ENCODE measurements at places on chromosomes 5 and 9.

- DNase-seq, result no peak
These were observed 56.7 kb downstream of the UBE2QL1 start for GRCh38 chr5:6505416-6505755.

- no peak for DNase-seq
These were observed 174.5 kb upstream of the KLF9 start for GRCh38 chr9:70588999-70589398.

DNA sequence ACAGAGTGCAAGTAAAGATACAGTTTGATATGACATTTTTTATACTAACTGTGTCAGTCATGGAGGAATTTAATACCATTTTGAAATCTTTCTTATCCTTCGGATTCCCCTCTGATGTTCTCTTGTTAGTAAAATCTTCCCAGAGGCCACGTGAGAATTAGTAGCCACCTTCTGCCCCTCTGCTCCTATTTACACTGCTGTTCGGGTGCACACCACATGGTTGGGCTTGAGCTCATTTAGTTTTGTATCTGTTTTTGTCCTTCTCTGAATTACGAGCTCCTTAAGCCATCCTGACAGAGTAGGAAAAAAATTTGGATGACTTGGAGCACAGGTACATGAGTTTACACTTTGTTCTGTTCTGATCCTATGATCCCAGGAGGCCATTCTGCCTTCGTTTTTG, 109.7 kb downstream of the SV2C start:
- no peak for DNase-seq

- no peak for DNase-seq
These were observed 293.2 kb upstream of the KLF4 start for GRCh38 chr9:107782789-107783188.

GRCh38 chr5:112684121-112684520, 53.6 kb upstream of the APC start:
- no peak for DNase-seq

GRCh38 chr5:17157294-17157693, 60.1 kb upstream of the BASP1 start:
- no peak for DNase-seq

DNA sequence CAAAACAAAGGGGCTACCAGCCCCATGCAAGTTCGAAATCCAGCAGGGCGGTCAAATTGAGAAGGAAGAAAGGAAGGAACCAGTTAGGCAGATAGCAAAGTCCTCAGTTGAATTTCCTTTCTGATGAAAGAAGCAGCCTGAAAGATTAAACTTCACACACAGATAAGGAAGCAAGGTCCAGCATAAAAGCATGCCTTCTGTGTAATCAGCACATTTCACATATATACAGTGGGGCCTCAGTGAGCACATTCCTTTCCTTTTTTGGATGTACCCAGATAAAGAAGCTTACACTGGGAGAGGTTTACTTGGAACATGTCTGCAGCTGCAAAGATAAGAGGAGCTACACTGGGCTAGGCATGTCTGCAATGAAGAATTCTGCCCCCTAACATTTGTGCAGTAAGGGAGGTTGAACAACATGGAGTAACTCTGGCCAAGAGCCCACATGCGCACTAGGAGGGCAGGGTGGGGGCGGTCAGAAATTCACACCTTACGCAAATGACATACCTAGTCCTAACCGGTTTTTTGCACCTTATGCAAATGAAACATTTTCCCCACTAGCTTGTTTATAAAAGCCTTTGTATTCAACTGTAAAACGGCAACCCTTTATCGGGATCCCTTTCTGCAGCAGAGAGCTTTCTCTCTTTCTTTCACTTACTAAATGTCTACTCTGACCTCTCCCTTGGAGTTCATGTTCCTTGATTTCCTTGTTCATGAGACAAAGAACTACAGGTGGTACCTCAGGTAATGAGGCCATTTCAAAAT, 149.7 kb upstream of the FBXL17 start:
- DNase-seq, result no peak

- DNase-seq, result no peak
These were observed 42.9 kb upstream of the AFAP1L1 start for GRCh38 chr5:149228618-149229297.

DNA sequence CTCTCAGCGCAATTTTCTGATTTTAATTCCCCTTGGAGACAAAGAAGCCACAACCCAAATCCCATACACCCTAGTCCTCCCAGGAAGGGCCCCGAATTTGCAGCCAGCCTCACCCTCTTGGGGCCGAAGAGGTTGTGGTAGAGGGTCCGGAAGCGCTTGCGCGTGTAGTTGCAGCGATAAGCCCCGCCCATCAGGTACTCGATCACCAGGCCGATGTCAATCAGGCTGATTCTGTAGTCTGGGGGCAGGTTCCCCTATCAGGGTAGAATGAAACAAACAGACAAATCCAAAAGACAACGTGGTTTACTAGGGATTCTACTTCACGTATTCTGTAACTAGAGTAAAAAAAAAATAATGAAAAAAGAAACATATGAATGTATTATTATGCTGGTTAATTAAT, 210.6 kb upstream of the KLF9 start:
- no peak for DNase-seq

- no peak for DNase-seq
These were observed 39.0 kb downstream of the TRIP13 start for GRCh38 chr5:931570-932145.

DNA sequence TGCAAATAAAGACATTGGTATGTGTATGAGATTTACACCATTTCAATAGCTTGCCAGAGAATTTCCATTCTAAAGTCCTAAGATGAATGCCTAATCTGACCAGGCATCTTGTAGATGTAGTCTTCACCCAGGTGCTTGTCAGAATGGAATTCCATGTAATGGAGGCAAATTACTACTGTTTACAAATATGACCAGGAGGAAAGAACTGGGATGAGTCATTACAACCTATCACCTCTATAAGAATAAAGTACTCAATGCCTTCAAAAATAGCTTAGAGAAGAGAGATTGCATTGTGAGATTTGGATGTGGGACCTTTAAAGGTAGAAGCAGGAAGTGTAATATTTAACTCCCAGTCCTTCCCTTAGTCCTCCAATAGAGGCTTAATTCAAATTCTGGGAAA, 507.0 kb upstream of the PTGER4 start:
- DNase-seq, result no peak

DNA sequence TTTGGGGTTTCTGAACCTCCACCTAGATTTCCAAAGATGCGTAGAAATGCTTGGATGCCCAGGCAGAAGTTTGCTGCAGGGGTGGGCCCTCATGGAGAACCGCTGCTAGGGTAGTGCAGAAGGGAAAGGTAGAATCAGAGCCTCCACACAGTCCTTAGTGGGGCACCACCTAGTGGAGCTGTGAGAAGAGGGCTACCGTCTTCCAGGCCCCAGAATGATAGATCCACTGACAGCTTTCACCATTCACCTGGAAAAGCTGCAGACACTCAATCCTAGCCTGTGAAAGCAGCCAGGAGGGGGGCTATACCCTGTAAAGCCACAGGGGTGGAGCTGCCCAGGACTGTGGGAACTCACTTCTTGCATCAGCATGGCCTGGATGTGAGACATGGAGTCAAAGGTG, 13.3 kb upstream of the HSDL2 start:
- no peak for DNase-seq

DNA sequence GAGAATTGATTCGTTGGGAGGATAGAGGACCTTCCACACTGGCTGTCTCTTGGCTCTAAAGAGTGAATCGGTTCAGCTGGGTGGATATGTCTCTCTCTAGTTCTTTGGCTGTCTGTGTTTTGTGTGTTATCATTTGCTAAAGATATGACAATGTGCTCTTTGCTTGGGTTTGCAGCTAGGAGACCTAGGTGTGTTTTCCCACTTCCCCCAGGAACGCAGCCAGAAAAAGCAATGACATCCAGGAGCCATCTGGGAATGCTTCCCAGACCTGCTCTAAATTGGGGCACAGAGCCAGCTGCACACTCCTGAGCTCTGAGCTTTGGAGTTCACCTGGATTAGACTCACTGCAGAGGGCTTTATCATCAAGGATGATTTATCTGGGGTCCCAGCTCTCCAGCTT, 12.8 kb upstream of the PDZD2 start:
- DNase-seq, result no peak

DNA sequence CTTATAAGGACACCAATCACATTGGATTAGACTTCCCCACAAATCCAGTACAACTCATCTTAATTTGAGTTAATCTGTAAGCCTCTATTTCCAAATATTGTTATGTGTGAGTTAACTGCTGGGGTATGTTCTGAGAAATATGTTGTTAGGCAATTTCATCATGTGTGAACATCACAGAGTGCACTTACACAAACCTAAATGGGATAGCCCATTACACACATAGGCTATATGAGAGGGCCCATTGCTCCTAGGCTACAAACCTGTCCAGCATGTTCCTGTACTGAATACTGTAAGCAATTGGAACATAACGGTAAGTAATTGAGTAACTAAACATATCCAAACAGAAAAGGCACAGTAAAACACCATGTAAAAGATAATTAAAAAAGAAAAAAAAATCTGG, 19.1 kb upstream of the ARSI start:
- no peak for DNase-seq

DNA sequence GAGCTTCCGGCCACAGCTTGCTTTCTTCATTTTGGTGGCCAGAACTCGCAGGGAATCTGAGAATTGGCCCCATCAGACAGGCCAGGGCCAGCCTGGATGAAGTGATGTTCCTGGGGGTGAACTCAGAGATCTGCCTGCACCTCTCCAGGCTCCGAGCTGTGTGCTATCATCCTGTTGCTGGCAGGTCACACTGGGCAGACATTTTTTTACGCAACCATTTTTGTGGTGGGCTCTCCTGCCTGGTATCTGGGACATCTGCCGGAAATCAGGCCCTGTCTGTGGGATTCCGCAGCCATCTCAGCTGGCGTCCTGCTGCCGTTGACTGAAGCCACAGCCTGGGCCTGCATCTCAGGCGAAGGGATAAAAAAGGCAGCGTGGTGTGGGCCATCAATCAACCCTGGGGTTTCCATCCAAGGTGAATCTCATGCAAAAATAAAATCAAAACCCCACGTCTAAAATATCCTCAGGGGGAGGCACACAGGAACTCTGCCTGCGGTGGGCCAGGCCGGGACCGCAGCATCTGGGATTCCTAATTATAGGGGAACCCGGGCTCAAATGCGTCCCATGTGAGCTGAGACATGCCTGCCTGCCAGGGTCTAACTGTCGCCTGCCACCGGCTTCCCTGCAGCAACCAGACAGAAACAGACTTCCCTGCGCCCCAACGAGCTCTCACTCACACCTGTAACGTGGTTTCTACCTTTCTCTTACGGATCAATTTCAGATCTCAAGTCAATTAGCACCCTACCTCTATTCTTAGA, 174.3 kb downstream of the SYK start:
- DNase-seq, result no peak

- no peak for DNase-seq
These were observed 69.4 kb downstream of the HMCN2 start for GRCh38 chr9:130334915-130335314.

- no peak for DNase-seq
These were observed 137.6 kb downstream of the CCDC192 start for GRCh38 chr5:127840809-127841208.

DNA sequence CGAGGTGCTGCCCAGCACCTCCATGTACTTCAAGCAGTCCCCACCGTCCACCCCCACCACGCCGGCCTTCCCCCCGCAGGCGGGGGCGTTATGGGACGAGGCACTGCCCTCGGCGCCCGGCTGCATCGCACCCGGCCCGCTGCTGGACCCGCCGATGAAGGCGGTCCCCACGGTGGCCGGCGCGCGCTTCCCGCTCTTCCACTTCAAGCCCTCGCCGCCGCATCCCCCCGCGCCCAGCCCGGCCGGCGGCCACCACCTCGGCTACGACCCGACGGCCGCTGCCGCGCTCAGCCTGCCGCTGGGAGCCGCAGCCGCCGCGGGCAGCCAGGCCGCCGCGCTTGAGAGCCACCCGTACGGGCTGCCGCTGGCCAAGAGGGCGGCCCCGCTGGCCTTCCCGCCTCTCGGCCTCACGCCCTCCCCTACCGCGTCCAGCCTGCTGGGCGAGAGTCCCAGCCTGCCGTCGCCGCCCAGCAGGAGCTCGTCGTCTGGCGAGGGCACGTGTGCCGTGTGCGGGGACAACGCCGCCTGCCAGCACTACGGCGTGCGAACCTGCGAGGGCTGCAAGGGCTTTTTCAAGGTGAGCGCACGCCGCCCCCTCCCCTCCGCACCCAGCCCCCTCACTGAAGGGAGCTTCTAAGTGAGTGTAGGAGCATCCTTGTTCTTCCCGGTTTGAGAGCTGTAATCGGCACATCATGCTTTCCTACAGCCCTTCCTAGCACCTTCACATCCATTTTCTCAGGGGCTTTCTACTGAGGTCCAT, 6.9 kb downstream of the NR4A3 start:
- DNase-seq, result peak; percentile 26

- no peak for DNase-seq
These were observed 39.3 kb upstream of the TLX3 start for GRCh38 chr5:171269717-171270116.

GRCh38 chr5:157328277-157328912, 62.5 kb downstream of the CYFIP2 start:
- DNase-seq, result peak; percentile 52

GRCh38 chr5:179700401-179700918, 1.7 kb downstream of the CANX start:
- no peak for DNase-seq

DNA sequence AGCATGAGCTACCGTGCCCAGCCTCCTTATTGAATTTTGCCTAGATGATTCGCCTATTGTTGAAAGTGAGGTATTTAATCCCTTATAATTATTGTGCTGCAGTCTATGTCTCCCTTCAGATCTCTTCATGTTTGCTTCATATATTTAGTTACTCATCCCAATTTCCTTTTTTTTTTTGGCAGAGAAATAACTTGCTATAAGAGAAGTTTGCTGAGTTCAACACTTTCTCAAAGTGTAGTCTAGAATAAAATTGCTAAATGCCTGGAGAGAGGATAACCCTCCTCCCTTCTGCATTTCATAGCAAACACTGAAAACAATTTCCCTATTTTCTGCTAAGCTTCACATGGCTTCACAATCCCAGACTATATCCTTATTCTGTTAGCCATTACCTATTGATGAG, 136.6 kb upstream of the CD180 start:
- no peak for DNase-seq

DNA sequence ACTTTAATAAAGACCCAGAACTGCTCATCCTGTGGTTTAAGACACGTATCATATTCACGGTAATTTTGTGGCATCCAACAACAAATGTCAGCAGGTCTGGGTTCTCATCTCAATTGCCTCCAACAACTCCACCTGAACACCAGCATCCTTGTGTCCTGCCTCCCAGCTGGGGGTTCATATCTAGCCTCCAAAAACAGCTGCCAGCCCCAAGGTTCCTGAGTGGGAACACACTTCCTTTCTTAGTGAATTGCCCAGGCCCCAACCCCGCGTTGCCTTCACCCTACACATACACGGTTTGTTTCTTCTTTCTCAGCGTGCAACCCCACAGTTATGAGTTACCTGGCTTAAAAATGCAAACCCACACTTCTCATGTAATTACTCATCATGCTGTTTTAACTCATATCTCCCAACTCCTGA, 77.9 kb downstream of the SEMA4D start:
- no peak for DNase-seq

DNA sequence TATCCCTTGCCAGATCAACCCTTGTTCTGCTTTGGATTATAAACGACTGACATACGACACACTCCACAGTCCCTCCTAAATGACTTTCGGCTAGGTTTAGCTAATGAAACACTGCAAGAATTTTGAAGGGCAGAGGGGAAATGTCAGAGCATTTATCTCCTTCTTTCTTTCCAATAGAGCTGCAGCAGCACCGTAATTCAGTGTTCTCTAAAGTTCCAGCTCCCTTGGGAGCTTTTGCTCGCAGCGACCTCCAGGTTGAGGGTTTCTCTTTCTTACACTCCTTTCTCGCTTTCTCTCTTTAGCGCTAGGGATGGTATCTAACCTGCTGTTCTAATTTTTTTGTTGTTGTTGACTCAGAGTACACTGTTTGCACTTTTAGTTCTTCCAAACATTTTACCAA, 467.1 kb upstream of the ST8SIA4 start:
- no peak for DNase-seq

All from CD8-positive, alpha-beta T cell (primary cell).